Germinal center (tissue), 1 donor: ENCODE measurements at places on chromosomes 12 and 14.

- DNase-seq = no peak
These were observed 93.4 kb downstream of the ADGRD1 start for GRCh38 chr12:131046813-131047788.

DNA sequence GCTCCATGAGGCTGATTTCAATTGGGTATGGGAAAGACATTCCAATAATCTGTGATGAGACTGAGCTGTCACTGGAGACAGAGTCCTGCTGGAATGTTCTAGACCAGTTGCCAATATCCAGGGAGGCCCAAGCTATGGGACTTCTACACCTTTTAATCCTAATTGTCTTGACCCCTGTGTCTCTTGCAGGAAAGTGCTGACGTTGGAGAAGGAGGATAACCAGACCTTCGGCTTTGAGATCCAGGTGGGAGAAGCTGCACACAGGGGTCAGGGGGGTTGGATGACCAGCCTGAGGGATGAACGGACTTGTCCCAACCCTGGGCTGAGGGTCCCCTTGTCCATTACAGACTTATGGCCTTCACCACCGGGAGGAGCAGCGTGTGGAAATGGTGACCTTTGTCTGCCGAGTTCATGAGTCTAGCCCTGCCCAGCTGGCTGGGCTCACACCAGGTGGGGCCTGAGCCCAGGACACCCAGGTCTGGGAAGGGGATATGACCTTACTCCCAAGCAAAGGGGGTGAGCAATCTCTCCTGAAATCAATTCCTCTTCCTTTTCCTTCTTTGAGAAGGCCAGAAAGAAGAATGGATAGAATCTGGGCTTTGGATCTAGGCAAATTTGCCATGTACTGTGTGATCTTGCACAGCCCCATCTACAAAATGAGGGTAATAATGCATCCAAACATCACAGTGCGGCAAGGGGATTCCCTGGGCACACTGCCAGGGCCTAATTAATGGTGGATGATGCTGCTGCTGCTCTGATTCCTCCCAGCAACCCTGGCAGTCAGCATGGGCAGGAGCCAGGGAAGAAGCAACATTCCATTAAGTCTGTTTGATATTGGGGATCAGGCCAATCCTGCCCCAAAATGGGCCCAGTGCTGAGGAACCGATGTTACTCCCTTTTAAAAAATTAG, 4.2 kb downstream of the TAMALIN start:
- DNase-seq = no peak

GRCh38 chr14:100072783-100073346, 7.6 kb downstream of the EVL start:
- peak; percentile 57 for DNase-seq

- DNase-seq = peak; percentile 23
These were observed 145.8 kb downstream of the BICD1 start for GRCh38 chr12:32252199-32253073.

DNA sequence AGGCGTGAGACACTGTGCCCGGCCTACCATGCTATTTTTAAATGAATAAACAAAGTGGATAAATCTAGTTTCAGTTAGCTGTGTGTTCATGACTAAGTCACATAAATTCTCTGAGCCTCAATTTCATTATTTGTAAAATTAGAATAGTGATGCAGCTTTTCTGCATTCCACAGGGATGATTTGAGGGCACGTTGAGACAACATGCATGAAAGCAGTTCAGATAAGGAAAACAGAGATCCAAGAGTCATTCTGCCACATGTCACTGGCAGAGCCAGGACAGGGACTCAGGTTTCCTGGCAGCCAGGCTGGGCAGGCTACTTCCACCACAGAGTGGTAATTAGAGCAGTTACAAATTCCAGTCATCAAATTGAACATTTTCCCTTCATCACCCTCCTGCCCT, 2.9 kb upstream of the PPP4R4 start:
- DNase-seq = no peak

DNA sequence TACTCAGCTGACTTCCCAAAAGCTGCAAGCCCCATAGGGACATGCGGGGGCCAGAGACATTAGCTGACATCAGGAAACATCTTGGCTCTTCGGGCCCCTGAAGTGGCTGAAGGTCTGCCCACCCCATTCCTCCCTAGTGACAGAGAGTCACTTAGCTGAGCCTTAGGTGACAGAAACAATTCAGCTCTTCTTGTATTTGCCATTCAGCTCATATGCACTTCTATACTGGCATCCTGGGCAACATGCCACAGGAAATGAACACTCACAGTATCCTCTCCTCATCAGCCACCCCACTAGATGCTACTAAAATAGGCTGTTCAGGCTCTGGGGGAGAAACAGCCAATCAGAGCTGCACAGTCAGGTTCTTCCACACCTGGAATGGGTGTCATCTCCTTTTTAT, 3.4 kb downstream of the DCTN2 start:
- no peak for DNase-seq

- no peak for DNase-seq
These were observed 154.3 kb upstream of the CCND2 start for GRCh38 chr12:4119157-4119761.

DNA sequence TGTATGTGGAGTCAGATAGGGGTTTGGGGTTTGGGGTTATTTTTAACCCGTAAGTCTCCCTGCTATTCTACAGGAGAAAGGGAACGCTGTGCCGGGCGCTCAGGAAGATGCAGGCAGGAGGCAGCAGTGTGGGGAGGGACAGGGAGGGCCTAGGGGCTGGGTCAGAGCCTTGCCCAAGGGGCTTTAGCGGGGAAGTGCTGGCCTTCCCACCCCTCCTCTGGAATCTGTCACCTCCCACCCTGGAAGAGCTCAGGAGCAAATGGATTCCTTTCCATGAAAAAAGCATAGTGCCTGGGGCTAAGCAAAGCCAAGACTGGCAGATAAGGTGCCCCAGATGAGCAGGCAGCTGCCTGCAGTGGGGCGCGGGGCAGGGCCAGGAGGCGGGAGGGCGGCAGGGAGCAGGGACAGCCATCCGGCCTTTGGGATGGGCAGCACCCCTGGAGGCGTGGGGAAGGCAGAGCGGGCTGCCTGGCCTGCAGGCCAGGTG, 7.3 kb upstream of the INF2 start:
- DNase-seq = no peak

- DNase-seq = no peak
These were observed 141.5 kb upstream of the FGD4 start for GRCh38 chr12:32257695-32258496.

DNA sequence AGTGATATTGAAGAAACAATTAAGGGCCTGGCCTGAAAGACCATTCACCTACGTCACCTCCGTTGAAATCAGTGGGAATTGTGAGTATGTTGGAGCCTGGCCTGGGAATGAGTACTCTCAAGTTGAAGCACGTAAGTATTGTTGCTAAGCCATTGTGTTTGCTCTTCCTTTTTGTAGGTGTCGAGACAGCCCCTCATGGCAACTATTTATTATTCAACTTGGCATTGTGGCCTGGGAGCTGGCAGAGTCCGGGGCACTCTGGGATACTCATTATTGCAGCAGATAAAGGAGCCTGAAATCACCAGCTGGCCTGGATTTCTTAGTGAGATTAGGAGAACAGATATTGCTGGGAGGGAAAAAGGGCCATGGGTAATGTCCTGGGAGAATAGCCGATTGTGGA, 147.4 kb downstream of the C12orf75 start:
- no peak for DNase-seq

DNA sequence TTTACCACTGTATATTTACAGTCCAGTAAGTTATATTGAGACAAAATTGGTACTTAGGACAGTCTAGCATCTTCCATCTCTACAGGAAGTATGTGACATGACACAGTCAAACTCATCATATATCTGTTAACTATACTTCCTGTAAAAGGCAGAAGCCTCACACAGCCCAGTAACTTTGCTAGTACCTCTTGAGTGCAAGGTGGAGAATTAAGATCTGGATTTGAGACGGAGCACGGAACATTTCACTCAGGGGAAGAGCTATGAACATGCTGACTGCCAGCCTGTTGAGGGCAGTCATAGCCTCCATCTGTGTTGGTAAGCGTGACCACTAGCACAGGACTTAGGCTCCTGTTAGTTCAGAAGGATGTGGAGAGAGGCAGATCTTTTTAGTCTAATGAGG, 333.7 kb upstream of the OR4E1 start:
- DNase-seq = no peak

GRCh38 chr14:79916892-79917291, 294.4 kb downstream of the DIO2 start:
- no peak for DNase-seq

DNA sequence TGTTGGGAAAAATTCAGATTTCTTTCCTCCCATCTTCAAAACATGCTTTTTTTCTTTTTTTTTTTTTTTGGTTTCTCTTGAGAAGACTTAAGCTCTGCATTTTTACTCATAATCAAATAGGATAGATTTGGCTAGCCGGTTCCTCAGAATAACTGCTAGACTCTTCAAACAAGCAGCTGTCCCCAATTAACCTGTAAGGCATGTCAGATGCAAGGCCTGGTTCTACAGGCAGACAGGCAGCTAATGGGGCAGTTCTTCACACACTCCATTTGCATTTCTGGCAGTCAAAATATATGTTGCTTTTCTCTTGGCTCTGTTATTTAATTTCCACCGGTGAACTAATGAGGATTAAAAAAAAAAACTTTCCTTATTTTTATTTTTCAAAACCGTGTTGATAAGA, 228.0 kb upstream of the ATP2B1 start:
- peak; percentile 13 for DNase-seq

- DNase-seq = no peak
These were observed 79.8 kb downstream of the TMEM260 start for GRCh38 chr14:56659378-56659777.

DNA sequence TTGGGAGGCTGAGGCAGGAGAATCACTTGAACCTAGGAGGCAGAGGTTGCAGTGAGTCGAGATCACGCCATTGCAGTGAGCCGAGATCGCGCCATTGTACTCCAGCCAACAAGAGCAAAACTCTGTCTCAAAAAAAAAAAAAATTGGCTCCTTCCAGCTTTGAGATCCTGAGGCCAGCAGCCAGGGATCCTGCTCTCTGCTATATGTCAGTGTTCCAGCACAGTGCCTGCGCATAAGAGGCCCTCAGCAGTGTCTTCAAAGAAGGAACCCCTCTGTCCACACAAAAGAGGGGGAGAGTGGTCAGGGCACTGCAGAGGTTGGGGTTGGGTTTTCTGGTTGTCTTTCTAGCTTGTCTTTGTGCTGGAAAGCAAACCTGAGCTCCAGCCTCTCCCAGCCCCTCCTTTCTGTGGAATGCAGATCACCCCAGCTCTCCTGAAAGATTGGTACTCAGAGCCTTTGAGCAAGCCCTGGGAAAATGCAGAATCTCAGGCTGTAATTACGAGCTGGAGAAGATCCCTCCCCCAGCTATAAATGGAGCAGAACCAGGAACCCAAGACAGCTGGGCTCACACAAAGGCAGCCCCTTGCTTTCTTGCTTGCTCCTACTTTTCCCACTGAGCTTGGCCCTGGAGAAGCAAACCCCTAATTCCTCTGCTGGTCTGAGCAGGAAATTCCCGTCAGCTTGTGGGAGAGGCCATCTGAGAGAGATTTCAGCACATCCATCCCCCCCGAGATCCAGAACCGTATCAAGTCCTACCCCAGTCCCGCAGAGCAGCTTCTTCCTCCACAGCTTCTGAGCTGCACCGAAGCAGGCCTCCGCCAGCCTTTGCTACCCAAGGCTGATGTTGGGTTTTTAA, 205.7 kb downstream of the ZFP36L1 start:
- no peak for DNase-seq

DNA sequence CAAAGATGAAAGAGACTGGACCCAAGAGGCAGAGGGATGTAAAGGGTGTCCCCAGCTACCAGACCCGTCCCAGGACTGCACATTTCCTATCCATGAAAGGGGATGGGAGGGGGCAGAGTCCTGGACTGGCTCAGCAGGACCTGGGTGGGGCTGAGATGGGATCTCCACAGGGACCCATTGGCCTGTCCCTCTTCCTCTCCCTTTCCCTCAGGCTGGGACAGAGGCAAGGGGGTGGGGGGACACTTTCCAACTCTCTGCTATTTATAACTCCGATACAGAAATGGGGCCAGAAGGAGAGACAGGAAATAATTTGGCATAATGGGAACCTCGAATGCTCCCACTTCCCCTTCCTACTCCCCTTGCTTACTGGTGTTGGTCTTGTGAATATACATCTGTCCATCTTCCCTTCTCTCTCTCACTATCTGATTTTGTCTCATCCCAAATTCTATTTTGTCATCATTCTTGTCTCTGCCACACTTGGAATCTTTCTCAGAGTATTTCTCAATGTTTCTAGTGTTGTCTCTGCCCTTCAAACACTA, 1.1 kb upstream of the ITGA7 start:
- DNase-seq = no peak

GRCh38 chr14:101957406-101958234, 6.8 kb upstream of the DYNC1H1 start:
- DNase-seq = no peak

- no peak for DNase-seq
These were observed 23.5 kb downstream of the APPL2 start for GRCh38 chr12:105212438-105212837.

- DNase-seq = no peak
These were observed 147.9 kb downstream of the PPFIA2 start for GRCh38 chr12:81610955-81611889.

DNA sequence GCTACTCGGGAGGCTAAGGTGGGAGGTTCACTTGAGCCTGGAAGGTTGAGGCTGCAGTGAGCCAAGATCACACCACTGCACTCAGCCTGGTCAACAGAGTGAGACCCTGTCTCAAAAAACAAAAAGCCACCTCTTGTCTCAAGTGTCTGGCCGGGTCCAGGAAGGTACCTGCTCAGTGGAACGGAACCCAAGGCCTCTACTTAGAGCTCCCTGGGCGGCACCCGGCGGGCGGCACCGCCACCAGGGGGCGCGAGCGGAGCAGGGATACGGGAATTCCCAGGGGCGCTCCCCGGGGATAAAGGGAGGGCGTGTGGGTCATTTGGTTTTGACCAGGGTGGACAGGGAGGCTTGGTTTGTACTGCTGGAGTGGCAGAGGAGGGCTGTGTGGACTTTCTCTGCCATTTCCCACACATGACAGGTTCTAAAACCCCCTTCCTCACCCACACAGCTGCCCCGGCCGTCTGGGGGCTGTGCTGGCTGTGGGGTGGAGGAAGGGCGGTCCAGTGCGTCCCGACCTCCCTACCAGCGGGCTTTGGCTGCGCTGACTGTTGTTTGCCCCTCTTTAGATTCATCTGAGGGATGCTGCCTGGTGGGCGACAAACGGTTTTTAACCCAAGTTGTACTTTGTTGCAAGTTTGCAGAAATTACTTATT, 91.4 kb downstream of the SETD3 start:
- peak; percentile 53 for DNase-seq

- DNase-seq = no peak
These were observed 20.7 kb upstream of the PLD4 start for GRCh38 chr14:104903990-104904389.

- DNase-seq = no peak
These were observed 932.8 kb downstream of the SLC6A15 start for GRCh38 chr12:83979785-83980184.

DNA sequence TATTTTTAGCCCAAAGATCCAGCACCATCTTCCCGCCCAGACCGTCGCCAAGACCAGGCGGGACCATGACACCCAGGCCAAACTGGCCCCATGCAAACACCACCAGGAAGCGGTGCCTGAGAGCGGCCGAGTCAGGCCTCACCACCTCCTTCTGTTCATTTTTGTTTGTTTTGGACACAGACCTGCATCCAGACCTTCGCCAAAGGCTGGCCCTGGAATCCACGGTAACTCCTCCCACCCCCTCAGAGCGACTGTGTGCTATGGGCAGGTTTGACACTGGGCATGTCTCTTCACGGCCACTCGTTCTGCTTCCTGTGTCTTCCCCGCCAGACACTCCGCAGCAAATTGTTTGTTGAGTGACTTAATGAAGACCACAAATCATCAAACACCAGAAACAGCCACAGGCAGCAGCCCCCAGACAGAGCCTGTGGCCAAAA, 47.1 kb downstream of the NCOR2 start:
- no peak for DNase-seq
